ENCODE measurements at places on chromosomes 2 and 18.

- peak; percentile 54 for DNase-seq
Observed at GRCh38 chr2:8534729-8535468, 147.0 kb upstream of the ID2 start.

- no peak for DNase-seq
Observed at GRCh38 chr2:18924386-18924785, 335.0 kb upstream of the NT5C1B start.

- no peak for DNase-seq
Observed at GRCh38 chr2:48717846-48718245, 37.7 kb downstream of the LHCGR start.

DNA sequence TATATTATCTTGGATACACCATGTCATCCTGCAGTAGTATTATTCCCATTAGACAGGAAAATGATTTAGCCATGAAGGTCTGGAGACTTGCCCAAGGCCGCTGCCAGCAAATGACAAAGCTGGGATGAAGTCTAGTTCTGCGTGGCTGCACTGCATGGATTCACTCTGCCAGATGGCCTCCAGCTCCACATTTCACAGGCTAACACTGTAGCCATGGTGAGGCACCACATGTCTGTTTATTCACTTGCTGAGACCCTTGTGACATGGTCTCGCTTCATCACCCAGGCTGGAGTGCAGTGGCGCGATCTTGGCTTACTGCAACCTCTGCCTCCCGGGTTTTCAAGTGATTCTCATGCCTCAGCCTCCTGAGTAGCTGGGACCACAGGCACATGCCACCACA lies 31.5 kb upstream of the SCG2 start:
- DNase-seq, result no peak

DNA sequence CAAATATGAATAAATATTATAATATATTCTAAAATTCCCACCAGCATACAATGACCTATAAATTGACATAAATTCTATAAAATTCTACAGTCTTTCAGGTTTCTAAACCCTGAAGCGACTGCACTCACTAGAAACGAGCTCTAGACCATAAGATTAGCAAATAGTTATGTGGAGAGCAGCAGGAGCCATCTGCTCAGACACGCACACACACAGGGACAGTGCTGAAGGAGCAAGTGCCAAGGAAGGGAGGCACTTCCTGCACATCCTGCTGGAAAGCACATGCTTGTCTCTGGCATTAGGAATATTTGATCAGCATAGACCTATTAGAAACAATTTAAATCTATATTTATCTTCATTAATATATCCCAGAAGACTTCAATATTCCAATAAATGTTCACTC lies 713.9 kb upstream of the CDH2 start:
- no peak for DNase-seq

- no peak for DNase-seq
Observed at GRCh38 chr2:176088937-176089842, 3.3 kb upstream of the HOXD13 start.

DNA sequence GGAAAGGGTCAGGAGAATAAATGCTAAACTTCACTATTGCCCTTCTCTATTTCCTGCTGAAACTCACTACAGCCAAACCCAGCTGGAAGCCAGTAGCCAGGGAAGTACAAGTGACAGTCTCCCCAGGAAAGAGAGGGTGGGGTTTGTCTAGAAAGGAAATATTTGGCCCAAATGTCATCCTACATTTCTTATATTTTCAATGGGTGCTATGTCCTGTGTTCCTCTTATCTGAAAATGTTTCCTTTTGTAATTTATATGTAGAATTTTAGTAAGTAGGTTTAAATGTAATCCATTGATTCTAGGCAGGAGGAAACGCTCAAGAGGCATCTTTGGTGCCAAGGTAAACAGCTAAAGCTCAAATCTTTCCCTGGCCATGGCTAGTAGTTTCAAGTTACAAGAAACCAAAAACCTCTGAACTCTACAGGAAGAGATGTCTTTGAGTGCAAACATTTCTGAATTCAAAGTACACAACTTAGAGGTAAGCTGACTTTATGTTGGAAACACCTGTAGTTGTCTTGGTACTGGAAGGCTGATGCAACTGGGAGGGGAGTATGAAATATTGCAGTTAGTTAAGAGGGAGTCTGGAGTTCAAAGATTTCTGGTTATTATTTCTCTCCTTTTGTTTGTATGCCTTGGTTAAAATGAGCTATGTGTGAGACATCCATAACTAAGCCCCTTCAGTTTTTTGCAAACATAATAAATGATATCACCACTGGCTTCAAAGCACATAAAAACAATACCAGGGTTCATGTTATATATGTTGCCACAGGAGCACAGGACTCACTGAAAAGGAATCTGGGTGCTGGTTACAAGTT lies 356.1 kb upstream of the ZC3H15 start:
- no peak for DNase-seq

- DNase-seq, result no peak
Observed at GRCh38 chr18:60162388-60162787, 210.2 kb downstream of the MC4R start.

Data from heart right ventricle (tissue), 16 donors.